Hepatocyte (in vitro differentiated cells): ENCODE measurements at places on chromosomes 16 and 17.
A peak's percentile ranks its signal among the peaks of the same experiment; 100 is the strongest.

GRCh38 chr17:68381076-68381900 lies 76.0 kb downstream of the WIPI1 start:
- DNase-seq: peak; percentile 48

GRCh38 chr17:3894911-3895343 lies 2.1 kb upstream of the CAMKK1 start:
- DNase-seq: peak; percentile 81

DNA sequence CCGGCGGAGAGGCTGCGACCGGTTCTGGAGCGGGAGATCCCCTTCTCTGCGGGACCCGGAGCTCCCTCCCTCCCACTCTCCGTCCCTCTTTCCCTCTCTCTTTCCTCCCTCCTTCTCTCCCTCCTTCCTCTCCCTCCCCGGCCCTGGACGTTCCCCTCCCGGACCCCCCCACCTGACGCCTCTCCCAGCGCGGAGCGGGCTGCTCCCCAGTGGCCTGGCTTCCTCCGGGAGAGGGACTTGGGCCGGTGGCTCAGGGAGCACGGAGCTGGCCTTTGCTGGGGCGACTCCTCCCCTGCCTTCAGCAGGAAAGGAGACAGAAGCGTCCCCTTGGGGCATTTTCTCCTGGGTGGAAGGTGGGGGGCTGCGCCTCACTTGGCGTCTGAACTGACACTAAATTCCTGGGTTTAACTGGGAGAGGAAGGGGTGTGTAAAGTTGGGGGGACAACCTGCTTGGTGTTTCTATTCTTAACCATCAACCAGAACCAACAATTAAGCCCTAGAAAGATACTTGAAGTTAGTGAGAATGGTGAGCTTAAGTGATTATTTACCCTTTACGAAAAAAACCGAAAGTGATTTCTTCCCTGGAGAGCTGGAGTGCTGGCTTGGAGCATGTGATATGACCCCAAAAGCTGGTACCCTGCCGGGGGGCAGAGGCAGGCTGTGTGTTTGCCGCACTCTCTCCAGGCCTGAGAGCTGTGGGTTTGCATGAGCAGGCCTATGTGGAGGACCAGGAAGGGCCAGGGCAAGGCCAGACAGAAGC lies 775 bp downstream of the SPIRE2 start:
- DNase-seq: no peak

DNA sequence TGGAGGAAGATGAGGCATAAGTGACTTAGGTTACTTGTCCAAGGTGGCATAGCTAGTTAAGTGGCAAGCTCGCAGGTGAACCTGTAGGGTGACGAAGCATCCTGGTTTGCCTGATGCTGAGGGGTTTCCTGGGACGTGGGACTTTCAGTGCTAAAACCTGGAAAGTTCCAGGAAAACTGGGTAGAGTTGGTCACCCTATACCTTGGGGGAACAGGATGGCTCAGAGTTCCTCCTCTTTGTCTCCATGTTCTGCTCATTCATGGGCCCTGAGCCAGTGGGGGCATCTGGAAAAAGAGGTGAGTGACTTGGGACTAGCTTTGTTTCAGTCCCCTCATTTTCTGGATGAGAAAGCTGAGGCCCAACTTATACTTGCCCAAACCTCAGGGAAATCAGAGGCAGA lies 268.0 kb upstream of the N4BP1 start:
- DNase-seq: no peak

DNA sequence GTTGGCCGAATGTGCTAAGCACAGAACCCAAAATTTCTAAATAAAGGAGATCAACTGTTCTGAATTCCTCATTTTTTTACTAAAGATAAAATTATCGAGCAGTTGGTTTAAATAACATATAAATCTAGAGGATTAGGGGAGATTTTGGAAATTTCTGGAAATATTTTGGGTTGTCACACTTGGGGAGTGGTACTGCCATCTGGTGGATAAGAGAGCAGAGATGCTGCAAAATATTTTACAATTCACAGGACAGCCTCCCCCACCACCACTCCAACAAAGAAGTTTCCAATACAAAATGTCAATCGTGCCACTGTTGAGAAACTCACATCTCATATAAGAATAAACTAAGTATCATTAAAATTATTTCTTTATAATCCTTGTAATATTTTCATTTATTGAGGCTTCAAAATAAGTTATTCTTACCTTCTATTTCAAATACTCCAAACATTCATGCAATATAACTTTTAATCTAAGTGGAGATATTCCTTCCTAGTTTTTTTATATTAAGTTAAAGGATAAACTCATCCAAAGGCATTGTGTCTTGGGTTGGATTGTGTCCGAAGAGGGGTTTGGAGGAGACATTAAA lies 17.0 kb upstream of the ABCA8 start:
- peak; percentile 47 for DNase-seq

- DNase-seq: no peak
Measured at GRCh38 chr16:86974120-86974519, 343.1 kb downstream of the C16orf95 start.

GRCh38 chr17:80585890-80586845 lies 41.5 kb downstream of the RPTOR start:
- DNase-seq: no peak

DNA sequence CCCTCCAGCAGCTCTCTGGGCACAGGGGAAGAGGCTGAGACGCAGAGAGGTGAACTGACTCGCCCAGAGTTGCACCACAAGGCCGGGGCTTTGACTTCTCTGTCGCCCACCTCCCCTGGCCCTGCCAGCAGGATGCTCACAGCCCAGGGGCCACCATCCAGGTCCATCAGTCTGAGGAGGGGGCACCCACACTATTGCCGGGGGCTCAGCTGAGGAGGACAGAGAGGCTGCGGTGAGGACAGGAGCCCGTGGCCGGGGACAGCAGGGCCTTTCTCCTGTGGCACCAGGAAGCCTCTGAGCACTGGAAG lies 32.6 kb downstream of the KDM8 start:
- DNase-seq: no peak

DNA sequence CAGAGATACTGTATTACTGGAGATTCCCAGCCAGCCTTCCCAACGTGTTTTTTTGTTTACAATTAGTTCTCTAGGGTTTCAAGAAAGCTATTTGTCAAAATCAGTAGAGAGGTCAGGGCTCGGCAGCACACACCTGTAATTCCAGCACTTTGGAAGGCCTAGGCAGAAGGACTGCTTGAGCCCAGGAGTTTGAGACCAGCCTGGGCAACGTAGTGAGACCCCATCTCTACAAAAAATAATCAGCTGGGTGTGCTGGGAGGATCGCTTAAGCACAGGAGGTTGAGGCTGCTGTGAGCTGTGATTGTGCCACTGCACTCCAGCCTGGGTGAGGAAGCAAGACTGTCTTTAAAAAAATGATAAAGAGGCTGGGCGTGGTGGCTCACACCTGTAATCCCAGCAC lies 19.4 kb downstream of the CBX1 start:
- no peak for DNase-seq

DNA sequence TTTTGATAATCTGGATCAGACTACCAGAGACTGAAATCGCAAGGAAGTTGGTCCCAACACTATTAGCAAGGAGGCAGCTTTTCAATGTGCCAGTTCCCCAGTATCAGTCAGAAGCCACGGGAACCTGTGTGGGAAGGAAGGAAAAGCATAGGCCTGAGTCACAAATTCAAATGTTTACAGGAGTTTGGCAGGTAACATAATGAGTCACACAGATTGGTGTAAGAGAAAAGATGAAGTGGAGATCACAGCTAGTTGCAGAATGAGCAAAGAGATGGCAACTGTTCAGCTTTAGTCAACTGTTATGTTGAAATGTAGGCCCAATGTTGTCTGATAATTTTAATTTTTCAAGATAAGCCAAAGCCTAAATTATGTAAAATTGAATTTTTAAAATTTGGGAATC lies 28.1 kb upstream of the ITGA2B start:
- no peak for DNase-seq

GRCh38 chr16:47142486-47142820 lies 1.3 kb downstream of the NETO2 start:
- DNase-seq: peak; percentile 8

DNA sequence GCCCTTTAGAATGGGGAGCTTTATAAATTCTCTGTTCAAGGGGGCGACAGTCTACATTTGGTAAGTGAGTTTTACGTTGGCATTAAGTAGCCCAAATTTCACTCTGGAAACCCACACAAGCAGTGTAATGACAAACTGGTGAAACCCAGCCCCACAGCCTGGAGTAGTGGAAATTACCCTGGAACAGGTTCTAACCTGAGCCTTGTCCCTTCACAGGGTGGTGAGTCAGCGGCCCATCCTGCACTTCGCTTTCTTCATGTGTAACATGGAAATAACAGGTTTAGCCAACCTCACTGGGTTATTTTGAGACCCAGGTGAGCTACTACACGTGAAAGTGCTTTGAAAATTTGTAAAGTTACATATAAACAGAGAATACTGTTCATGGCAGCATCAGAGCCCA lies 3.5 kb upstream of the TLCD3A start:
- DNase-seq: peak; percentile 27

- no peak for DNase-seq
Measured at GRCh38 chr16:3566990-3567389, 10.2 kb downstream of the NLRC3 start.

GRCh38 chr16:50598256-50598894 lies 50.2 kb downstream of the NKD1 start:
- DNase-seq: no peak

GRCh38 chr16:83807327-83807709 lies 460 bp upstream of the HSBP1 start:
- DNase-seq: no peak

DNA sequence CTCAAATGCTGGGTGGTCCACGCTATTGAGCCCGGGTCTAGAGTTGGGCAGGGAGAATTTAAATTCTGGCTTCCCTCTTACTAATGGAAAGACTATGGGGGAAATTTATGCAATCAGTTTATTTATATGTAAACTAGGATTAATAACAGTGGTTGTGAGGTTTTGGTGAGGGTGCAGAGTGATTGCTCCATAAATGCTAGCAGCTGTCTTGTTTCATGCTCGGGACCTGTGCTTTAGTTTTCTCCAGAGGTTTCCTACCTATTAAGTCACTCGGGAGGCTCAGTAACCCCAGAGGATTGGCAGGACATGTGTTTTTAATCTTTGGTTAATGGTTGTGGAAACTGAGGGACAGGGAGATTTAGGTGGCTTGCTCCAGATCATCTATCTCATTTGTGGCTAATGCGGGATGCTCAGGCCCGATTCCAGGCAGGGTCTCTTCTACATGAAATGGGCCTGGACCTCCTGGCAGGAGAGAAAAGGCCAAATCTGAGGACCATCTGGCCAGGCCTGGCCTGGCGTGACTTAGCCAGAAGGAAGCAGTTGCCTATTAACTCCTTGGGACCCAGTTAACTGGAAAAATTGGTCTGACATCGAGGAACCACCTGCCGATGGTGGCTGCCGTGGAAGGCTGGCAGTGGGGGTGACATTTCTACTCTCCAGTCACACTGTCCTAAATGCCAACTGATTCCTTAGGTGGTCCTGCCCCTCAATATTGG lies 2.1 kb downstream of the PRCD start:
- no peak for DNase-seq

DNA sequence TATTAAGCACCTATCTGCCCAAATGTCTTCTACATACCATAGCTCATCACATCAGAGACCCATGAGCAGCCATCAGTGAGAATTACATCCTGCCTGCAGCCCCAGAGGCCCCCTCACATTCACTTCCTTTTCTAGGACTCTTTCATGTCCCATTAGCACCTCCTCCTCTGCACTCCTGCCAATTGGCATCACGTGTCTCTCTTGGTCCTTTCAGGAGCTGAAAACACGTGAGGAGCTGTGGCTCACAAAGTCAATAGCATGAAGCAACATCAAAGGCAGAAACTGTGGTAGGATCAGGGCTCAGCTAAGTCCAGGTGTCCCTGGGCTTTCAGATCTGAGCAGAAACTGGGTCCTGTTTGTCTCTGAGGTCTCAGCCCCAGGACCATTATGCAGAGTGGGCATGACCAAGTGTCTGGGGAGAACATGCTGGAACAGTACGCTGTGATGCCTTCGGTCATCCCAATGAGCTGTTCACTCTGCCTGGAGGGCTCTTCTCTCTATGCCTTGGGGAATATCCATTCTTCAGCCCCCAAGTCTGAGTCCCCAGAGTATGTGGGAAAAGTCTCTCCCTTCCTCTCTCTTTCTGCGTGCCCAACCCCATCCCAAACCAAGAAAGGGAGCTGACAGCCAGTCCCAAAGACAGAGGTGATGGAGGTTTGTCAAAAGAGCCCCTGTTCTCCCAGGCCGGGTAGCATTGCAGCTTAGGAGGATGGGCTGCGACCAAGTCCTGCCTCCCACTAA lies 457.0 kb upstream of the CDH5 start:
- DNase-seq: peak; percentile 19
